ENCODE measurements at places on chromosomes 3 and 15.

DNA sequence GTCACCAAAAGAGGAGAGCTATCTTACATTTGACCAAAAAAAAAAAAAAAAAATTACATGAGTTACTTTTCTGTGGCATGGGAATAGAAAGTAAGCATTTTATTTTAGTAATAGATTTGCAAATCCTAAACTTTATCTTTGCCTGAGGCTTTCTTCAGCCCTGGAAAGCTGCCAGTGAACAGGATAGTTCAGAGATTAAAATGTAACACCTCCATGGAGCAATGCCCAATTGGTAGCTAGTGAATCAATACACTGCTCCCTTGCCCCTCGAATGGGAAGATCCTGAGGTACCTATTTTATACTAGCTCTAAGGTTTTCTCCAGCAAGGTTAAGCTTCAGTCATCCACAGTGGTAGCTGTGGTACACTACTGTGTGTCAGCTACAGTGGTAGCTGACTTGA lies 867.1 kb downstream of the NAALADL2 start:
- no peak for DNase-seq

DNA sequence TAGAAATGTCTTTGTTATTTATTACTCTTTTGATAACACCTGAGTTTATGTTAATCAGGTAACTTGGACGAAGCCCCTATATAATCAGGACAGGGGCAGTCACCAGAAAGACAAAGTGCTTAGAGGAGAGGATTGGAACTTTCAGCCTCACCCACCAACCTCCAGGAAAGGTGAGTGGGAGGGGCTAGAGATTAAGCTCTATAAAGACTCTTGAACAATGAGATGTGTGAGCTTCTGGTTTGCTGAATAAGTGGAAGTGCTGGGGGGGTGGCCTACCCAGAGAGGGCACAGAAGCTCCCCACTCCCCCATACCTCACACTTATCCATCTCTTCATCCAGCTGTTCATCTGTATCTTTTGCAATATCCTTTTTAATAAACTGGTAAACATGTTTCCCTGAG lies 73.9 kb downstream of the TTBK2 start:
- DNase-seq = no peak

- no peak for DNase-seq
Observed at GRCh38 chr3:152128356-152128755, 140.4 kb upstream of the MBNL1 start.

DNA sequence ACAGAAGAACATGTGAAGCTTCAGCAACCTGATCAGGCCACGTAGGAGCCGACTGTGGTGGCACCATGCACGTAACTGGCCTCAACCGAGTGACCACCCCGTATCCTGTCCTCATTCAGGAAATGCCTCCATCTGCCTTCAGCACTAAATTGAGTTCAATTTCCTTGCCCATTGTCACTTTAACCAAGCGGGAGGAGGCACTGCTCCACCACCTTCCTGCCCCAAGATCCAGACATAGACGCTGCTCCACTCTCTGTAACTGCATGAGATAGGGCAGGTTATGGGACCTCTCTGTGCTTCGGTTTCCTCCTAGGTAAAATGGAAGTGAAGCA lies 80.1 kb upstream of the POMGNT2 start:
- no peak for DNase-seq

DNA sequence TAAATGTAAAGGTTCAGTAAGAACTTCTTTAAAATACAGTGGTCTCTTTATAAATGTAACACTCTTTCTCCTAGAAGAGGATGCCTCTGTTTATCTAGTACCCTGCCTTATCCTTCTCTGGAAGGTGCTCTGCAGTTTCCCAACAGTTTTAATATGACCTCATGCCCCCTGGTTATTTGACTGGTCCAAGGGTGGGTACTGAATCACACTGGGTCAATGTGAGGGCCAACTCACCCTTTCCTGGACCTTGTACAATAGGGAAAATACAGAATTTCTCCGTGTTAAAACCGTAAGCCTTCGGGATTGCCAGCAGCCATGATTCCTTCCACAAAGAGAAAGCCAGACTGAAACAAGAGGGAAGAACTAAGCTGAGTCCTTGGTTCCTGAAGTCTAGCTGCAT lies 9.2 kb downstream of the DCBLD2 start:
- DNase-seq = no peak

GRCh38 chr3:2525968-2526367 lies 427.3 kb downstream of the CNTN4 start:
- no peak for DNase-seq

GRCh38 chr3:192445770-192446644 lies 281.3 kb downstream of the FGF12 start:
- no peak for DNase-seq

- no peak for DNase-seq
Observed at GRCh38 chr3:7630351-7630911, 769.5 kb downstream of the GRM7 start.

DNA sequence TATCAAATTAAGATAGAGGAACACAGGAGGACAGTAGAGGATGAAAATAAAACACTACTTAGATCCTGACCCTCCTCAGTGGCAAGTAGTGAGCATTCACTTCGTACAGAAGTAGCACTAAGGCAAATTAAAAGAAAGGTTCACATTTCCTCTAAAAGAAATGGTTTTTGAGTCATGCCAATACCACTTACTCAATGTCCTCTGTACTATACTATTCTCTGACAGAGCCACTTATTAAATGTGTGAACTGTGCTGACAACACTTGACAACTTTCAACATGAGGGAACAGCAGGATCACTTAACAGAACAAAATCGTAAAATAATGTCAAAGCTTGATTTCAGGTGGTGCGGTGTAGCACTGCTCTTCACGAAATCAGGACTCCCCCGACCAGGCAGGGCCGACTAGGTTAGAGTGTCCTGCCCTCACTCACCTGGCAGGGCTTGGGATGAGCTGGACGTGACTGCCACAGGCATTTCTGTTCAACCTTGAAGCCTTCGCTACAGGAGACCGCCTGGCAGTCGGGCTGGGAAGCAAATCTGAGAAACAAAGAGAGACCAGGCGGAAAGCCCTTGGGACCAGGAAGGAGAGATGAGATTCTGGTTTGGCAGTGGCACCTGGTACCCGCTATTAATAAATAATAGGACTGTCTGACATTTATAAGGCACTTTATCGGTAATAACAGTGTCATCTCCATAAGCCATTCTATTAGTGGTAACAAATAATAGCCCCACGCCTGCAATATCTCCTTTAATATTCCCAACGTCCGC lies 611 bp upstream of the SLC27A2 start:
- no peak for DNase-seq

GRCh38 chr3:152554980-152555379 lies 280.0 kb upstream of the P2RY1 start:
- DNase-seq = no peak

DNA sequence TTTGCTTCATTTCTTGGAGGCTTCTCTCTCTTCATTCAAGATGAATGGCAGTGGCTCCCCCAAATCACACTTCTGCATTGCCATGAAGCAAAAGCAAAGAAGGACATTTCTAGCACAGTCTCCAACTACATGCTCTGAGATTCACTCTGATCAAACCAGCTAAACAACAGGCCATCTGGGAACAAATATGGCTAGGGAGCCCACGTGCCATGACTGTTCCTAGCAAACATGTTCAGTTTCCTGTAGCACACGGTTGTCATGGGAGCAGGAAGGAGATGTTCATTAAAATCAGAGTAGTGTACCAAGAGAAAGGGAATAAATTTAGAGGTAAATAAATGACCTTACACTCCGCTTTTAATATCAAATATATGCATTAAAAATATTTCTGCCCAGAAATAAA lies 327.3 kb downstream of the GBE1 start:
- DNase-seq = no peak

DNA sequence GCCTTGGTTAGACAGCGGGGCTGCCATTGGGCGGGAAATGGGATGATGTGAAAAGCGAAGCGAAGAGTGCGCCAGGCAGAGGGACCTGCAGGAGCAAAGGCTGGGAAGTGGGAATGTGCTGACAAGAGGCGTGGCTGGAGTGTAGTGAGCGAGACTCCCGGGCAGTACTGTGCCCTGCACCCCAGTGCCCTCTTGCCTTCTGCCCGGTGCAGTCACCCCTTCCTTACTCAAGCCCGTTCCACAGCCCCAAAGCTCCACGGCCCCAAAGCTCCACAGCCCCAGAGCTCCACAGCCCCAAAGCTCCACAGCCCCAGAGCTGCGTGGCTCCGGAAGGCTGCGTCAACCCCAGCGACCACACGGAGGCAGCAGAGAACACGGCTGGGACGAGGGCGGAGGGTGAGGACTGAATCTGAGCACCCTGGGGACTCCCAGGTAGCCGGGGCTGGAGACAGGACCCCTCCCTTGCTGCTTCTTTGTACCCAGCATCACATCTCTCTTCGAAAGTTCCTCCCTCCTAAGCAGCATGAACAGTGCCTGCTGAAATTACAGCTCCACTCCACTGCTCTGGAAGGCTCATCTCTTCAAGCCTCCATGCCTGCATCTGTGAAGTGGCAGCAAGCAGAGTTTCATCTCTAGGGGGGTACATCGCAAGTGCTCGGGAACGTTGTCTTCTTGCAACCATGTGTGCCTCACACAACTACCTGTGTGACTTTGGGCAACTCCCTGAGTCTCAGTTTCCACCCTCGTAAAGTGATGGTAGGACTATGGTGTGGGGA lies 108.9 kb downstream of the FBLN2 start:
- DNase-seq = peak; percentile 75

DNA sequence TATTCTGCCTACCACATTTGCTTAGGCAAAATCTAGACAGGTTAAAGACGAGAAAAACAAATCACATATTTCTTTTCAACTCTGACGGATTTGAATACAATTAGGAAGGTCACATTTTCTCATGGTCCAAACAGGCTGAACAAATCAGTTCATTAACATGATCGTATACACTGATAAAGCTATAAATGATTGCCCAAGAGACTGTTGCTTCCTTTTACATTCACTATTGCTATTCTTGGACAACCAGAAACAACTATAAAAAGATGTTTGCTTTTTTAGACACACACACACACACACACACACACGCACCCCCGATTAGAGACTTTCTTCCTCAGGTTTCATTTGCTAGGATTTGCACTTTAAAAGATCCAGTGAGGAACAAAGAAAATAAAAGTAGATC lies 122.3 kb upstream of the BHLHE40 start:
- DNase-seq = no peak

DNA sequence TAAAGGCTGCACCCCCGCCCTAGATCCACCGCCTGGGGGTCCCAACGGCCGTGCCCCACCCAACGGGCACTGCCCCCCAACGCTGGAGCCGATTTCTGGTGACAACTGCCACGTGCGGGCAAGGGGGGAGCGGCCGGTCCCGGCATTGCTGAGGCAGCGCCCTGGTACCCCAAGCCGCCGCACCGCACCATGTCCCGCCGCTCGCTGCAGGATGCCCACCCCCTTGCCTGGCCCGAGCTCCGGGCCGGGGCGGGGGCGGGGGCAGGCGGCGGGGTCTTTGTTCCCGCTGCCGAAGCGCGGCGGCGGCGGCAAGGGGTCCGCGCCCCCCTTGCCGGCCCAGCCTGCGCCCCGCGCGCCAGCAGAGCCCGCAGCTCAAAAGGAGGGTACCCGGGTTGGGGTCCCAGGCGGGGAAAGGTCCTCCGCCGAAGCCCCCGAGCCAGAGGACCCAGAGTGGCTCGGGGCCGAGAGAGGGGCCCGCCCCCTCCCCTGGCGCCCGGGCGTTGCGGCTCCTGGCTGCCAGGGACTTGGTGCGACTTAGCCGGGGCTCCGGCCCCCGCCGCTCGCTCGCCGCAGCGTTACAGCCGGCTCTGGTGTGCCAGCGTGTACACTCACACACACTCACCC lies 678 bp downstream of the SEMA7A start:
- no peak for DNase-seq

DNA sequence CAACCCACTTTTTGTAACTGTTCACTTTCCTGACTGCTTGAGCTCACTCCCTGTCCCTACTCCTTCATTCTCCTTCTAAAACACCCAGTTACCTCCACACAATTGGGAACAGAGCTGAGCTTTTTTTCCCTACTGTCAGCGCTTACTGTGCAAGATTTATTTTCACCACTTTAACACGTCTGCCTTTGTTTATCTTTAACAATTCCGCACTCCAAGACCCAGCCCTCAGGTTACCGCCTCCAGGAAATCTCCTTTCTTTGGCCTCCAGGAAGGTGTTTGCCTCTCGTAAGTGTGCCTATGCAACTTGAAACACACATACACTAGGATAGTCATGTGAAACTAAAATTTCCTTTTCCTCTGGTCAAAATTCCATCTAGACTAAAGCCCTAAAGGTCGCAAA lies 271.9 kb upstream of the TPRG1 start:
- DNase-seq = no peak

- no peak for DNase-seq
Observed at GRCh38 chr3:64454179-64454578, 228.9 kb upstream of the PRICKLE2 start.

- DNase-seq = peak; percentile 3
Observed at GRCh38 chr3:138947495-138948121, 591 bp downstream of the FOXL2NB start.

GRCh38 chr3:138180375-138181029 lies 5.8 kb upstream of the DBR1 start:
- DNase-seq = peak; percentile 20

DNA sequence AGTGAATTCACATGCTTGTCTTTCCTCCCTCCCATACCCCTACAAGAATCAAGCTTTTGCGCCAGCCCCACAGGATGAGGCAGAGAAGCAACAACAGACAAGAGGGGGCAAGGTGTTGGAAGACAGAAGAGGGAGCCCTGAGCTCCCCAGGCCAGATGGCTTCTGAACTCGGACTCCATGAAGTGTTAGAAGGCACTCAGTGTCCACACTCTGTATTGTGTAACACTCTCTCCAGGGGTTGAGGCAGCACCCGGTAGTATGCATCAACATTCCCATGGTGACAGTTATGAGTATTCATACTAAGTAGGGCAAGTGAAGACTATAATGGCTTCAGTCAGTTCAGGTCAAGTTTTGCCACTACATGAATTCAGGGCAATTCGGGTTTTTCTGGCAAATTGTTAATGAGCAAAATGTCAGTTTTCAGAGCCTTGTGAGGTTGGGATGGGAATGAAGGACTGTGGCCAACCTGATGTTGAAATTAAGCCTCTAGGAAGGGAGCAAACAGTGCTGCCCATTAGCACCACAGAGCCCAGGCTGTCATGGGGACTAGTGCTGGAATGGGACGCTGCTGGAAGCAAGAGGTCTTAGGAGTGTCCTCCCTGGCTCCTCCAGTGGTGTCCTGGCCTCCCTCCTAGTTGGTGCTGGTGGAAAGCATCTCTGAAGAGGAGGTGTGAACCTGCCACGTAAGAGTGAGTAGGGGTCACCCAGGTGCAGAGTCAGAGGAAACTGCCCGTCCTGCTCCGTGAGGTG lies 79.4 kb downstream of the KLF15 start:
- no peak for DNase-seq

GRCh38 chr3:39267631-39268548 lies 11.9 kb downstream of the CX3CR1 start:
- DNase-seq = peak; percentile 38

Data from activated naive CD4-positive, alpha-beta T cell treated with anti-CD3 and anti-CD28 coated beads, Interleukin-2, amount 50 U/mL, for 72 hours (primary cell).